ENCODE measurements at places on chromosomes 5 and 9.

DNA sequence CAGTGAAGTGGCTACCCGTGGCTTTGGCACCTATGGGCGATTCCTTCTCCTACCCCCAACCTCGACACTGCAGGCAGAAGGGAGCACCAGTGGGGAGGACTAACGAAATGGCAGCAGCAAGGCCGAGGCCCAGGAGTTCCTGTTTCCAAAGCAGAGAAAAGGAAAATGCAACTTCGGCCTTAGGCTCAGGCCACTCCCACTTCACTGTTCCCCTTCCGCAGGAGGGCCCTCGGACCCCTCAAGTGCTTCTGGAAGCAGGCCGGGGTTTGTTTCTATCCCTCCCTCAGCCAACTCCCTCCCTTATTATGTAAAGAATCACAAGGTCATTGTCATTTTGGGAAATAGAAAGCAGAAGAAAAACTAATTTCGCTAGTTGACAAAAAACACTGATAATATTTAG, 36.4 kb upstream of the NKX2-5 start:
- peak; percentile 48 for DNase-seq

DNA sequence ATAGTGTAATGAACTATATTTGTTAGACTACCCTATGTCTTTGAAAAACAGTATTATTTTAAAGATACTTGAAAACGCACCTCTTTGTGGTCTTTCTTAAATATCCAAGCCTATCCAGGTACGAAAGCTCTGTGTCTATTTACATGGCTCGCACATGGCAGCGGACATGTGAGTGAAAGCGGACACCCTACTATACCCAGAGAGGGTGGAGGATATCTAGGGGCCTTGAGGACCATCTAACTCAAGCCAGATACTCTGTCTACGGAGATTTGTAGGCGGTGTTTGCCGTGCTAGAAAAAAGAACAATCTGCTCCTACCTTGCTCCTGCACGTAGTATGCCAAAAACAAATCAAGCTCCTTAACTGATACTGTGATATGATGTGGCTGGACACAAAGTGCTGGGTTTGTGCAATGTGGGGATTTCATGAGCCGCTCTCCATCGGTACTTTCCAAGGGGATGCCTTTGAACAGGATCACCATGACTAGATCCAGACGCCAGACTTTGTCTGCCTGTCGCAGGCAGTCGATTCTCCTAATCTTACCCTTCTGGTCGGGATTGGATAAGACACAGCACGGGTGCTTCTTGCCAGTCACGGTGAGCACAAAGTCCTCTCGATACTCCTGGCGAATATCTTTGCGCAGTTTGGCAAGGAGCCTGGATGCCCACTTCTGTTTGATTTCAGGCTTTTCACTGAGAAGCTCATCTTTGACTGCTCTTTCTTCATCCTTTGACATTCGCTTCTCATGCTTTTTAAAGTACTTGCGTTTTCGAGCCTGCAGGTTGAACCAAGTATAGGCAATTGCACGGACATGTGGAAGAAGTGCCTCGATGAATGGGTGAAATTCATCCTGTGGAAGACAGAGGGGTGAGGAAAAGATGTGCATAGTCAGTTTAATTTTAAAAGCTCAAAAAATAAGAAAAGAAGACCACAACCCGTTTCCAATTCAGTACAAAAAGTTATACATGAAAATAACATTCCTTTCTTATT, 7.0 kb downstream of the NFIB start:
- no peak for DNase-seq

GRCh38 chr5:162068412-162068811, 839 bp downstream of the GABRG2 start:
- peak; percentile 10 for DNase-seq

DNA sequence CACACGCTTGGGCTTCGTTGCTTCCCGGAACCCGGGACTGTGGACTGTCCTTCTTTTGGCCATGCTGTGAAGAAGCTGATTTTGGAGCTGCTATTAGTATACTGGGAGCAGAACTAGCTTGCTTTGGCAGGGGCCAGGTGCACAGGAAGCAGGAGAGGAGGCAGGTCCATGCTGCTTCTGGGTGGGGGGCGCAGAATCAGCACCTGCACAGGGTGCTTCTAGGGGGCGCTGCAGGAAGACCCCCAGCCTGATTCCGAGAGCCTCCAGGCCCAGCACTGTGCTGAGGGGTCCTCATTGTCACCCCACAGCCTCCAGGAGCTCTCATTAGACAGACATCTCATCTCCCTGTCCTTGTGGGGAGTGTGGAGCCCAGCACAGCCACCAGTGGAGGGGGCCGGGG, 252.6 kb upstream of the IRX4 start:
- no peak for DNase-seq

DNA sequence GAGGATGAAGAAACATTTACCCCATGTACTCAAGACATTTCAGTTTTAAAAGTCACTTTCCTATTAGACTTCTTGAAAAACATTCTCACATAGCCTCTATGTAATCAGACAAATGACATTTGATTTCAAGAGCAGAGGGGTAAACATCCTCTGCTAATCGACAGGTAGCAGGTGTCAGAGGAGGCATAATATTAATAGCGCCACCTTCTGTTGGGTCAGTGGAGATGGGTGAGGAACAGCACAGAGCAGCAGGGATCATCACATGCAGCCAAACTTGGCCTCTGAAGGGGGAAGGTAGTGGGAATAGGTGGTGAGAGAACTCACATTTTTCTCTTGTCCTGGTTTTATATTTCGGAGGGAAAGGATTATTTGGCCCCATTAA, 3.3 kb upstream of the LSM11 start:
- DNase-seq, result peak; percentile 54

DNA sequence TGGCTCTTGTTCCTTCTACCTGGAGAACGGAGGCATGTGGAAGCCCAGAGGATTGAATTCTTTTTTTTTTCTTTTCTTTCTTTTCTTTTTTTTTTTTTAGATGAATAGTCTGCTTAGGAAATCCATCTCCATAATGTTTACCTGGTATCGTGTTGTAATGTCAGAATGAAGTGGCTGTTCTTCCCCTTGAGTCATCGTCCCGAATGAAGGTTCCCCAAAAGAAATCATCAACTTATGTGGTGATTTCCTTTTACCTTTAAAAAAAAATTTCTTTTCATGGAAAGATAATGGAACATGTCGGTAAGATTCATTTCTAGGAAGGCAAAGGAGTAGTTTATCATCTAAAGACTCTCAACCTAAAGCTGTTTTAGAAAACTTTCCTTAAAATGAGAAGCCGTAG, 59.7 kb downstream of the DOCK8 start:
- no peak for DNase-seq

- no peak for DNase-seq
These were observed 60.1 kb downstream of the GALNT12 start for GRCh38 chr9:98867429-98868168.

DNA sequence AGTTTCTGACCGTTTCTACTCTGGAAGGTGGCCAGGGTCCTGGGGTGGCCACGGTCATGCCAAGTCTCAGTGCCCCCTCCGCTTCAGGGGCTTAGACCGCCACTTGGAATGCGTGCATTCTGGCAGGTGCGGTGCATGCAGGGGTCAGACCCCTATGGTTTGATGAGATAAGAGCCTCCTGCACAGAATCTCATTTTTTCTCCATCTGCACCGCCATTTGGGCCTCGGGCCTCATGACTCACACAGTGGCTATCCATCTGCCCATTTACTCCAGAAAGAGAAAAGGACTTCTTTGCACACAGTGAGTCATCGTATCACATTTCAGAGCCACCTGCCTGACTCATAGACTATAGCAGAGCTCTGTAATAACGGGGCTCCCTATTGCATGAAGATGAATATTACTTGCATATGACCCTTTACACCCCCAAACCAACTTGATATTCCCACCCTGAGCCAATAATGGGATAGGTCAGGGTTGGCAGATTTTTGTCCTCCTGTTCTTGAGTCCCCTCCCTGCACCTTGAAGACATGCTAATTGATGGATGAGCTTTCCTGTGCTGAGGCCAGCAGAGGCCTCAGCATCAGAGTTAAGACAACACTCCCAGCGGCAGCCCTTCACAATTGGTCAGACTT, 157.4 kb downstream of the NR3C1 start:
- DNase-seq, result no peak

- DNase-seq, result no peak
These were observed 29.0 kb upstream of the MVB12B start for GRCh38 chr9:126297661-126298060.

DNA sequence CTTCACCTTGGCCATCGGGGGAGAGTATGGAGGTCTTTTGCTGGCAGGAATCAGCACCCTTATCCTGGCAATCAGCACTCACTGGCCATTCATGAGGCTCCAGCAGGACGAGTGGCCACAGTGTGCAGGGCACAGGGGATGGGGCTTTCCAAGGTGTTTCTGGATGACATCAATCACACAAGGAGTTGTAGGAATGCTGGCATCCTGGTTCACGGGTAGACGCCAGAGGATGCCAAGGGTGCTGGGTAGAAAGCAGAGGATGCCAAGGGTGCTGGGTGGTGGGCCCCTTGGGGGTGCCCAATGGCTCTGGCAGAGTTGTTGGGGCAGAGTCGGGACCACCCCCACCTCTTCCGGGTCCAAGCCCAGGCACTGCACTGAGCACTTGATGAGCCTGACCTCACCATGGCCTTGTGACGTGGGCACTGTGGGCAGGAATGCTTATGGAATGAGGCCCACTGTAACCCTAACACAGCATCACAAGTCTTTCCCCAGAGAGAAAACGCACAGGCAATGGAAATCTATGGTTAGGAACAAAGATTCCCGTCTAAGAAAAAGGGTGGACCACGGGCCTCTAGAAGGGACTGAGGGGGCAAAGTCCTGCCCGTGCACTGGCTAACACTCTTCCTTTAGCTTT, 29.1 kb downstream of the CEL start:
- no peak for DNase-seq

DNA sequence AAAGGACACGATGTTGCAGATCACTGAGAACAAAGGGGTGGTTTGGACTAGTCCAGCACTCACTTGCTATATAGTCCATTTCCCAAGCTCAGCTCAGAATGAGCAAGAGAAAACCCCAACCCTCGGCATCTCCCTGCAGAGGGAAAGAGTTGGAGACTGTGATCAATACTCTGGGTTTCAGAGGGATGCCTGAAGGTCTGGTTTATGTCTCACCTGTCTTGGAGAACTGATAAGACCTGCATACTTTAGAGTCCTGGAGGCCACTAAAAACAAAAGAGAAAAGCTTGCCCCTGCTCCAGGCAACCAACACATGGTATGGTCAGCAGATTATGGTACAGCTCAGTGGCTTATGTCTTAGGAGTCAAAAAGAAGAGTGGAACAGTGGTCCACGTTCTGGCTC, 1006.9 kb downstream of the CDH9 start:
- DNase-seq, result no peak

GRCh38 chr9:71094708-71095251, 26.6 kb downstream of the TRPM3 start:
- DNase-seq, result no peak

GRCh38 chr9:95167998-95168397, 149.5 kb downstream of the FANCC start:
- no peak for DNase-seq

- DNase-seq, result no peak
These were observed 54.0 kb downstream of the PCA3 start for GRCh38 chr9:76818271-76818670.

DNA sequence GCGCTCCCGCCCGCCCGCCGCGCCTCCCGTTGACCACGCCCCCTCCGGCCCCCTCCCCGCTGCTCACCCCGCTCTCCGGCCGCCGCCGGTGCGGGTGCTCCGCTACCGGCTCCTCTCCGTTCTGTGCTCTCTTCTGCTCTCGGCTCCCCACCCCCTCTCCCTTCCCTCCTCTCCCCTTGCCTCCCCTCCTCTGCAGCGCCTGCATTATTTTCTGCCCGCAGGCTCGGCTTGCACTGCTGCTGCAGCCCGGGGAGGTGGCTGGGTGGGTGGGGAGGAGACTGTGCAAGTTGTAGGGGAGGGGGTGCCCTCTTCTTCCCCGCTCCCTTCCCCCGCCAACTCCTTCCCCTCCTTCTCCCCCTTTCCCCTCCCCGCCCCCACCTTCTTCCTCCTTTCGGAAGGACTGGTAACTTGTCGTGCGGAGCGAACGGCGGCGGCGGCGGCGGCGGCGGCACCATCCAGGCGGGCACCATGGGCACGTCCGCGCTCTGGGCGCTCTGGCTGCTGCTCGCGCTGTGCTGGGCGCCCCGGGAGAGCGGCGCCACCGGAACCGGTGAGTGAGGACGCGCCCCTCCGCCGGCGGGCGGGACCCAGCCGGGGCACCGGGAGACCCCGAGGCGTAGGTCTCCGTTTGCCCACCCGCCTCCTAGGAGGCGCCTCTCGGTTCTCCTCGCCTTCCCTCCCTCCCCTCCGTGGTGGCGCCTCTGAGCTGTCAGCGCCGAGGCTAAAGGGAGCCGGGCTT, at the start of gene VLDLR:
Gene VLDLR (plus strand): TSS at position 66 of the 739 bp plus-strand sequence. CDS start 403 bp downstream, at position 469.
- DNase-seq, result peak; percentile 57

GRCh38 chr9:137969685-137970084, 92.1 kb downstream of the CACNA1B start:
- DNase-seq, result no peak

DNA sequence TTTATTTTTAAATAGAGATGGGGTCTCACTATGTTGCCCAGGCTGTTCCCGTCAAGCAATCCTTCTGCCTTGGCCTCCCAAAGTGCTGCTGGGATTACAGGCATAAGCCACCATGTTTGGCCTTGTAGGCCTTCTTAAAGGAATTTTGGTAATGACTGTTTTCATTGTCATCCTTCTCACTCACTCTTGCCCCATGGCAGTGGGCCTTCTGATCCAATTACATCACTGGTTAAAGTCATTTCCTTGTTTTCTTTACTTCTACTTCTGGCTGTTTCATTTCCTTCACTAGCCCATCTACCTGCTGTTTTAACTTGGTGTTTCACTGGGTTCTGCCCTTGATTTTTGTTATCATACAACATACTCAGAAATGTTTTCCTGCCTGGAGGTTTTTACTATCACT, 20.1 kb upstream of the NIM1K start:
- DNase-seq, result no peak

DNA sequence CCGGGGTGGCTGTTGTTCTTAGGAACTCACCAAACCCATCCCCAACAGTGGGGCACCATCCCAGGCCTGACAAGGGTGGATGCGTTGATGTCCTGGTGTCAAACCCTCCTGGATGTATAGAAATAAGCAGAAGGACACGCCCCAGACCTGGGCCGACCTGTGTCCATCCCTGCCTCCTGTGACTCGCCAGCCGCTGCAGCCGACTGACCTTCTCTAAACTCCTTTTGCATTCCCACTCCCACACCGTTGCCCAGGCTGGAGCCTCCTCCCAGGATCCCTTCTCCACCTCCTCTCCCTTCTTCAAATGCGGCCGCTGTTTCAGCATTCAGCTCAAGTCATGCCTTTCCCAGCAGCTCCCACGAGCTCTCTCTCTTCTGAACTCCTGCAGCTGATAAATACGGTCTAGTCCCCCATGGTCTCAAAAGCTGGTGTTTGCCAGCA, 213.2 kb upstream of the IER5L start:
- DNase-seq, result no peak

GRCh38 chr9:110241858-110242321, 14.4 kb downstream of the TXN start:
- DNase-seq, result no peak

- no peak for DNase-seq
These were observed 541.4 kb upstream of the ZNF462 start for GRCh38 chr9:106321394-106322180.

DNA sequence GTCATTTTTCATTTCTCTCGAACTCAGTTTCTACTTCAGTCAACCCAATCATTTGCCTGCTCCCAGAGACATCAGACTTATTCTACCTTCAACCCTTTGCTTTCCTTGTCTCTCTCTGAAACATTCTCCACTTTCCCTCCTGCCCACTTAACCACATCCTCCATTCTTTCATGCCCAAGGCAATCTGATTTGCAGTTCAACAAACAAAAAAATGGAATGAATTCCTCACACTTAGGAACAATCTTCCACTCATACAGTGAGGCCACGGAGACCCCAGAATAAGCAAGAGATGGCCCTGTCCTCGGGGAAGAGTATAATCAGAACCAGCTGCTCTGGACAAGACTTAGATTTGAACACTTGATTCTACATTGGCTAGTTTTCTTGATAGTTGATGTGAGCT, 180.5 kb downstream of the RFK start:
- DNase-seq, result no peak
